Hippocampal formation (tissue), 2 donors: ENCODE measurements at places on chromosomes 5 and 9.

DNA sequence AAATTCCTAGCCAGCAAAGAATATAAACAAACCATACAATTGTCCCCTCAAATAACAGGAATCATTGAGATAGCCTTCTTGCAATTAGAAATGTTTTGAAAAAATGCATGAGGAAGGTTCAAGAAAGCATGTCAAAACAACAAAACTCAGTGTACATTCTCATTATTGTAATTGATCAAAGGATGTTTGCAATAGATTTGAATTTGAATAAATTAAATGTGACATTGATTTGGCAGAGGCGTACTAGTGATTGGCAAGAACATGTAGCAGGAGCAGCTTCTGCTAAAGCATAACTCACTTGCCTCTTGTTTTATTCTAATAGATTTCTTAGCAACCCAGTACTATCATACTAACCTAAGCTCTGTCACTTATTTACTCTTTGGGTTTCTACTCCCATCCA, 19.9 kb downstream of the SMIM15 start:
- no peak for DNase-seq

GRCh38 chr9:18447541-18447940, 26.4 kb upstream of the ADAMTSL1 start:
- no peak for DNase-seq

DNA sequence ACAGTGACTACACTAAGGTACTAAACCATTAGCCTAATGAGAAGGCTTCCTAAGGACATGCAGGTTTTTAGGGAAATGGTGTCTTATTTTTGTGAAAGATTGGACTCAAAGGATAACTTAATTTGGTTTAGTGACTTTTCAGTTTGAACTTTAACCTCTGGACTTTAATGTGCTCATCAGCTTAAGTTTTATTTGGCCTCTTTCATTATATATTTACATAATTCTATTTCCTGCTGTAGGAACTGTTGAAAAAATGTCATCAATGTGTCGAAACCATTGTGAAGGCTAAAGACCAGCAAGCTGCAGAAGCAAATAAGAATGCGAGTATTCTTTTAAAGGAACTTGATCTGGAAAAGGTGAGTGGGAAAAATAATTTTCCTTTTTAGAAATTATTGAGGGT, 34.3 kb upstream of the EIF4EBP3 start:
- no peak for DNase-seq

DNA sequence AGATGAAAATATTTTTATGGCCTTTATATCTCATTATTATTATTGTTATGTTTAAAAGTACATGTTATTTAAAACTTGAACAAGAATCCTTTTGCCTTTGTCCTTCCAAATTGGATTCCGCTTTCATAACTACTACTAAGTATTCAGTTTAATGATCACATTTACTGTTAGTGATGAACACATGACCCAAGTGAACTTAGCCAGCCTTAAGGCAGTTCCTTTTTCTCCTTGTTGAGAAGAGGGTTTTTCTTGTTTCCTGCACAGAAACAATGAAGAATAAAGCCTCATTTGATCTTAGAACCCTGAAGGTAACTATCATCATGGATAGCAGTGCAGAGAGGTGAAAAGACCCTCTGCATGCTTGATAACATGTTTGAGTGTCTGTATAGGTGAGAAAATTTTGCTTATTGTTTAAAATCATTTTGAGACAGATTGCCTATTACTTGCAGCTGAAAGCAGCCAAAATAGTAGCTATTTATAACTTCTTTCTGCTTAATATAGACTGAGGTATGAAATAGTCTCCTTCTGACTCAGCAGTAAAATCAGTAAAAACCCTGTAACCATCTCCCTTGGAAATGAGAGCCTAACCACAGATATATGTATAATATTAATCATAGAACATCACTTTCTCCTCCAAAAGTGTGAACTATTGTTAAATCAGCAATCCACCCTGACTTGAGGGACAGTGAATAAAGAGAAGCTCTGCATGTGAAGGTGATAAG, 266.2 kb downstream of the SPATA31D1 start:
- DNase-seq, result no peak

- DNase-seq, result no peak
These were observed 77.5 kb downstream of the PSD2 start for GRCh38 chr5:139872851-139873794.

DNA sequence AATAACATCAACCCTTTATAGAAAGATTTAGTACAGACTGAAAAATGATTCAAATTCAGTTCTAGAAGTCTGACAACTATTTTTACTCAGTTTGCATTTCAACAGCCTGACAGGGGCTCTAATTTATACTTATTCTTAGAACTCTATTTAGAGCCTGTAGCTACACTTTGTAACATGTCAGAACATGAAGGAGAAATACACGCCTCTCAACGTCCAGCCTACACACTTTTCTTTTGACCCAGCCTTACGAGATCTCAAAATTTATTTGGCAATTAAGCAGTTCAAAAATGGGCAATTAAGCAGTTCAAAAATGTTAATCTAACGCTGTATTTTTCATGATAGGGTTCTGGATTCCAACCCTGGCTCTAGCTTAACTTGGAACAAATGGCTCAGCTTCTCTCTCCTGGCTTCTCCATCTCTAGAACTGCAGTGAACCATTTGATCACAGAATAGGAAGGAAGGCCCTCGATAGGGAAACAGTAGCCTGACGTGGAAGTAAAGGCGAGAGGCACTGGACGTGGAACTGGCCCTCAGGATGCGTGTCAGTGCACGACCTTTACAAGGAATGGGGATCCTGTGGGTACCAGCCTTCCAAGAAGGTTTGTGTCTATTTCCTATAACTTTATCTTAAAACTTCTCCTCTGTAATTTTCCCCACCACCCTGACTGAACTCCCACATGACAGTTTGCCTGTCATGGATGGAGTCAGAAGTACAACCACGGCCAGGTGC, 66.4 kb downstream of the PRRT1B start:
- no peak for DNase-seq

DNA sequence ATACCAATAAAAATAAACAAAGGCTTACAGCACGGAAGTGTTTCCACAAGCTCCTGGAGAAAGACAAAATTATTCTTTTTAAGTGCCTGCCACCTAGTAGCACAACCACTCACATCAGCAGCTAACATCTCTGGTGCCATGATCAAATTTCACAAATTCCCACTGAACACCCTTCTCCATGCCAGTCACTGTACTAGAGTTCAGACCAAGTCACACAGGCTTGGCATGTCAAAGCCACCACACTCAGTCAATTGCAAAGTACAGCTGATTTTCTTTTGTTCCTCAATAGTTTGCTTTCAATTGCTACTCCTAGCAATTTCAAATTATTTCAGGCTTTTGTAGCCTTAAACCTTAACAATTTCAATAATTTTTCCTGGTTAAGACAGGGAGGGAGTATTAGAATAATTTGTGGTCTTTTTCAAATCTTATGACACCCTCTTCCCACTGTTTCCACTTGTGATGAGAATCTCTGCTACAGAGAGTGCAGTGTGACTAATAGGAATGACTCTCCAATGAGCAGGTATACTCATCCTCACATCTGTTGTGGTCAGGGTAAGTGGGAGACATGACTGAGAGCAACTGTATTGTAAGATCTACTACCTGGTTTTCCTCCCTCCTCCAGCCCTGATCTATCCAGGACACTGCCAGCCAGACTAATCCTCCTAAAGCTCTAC, 46.2 kb downstream of the RNF145 start:
- no peak for DNase-seq
